ENCODE measurements at places on chromosomes 2 and 18.

DNA sequence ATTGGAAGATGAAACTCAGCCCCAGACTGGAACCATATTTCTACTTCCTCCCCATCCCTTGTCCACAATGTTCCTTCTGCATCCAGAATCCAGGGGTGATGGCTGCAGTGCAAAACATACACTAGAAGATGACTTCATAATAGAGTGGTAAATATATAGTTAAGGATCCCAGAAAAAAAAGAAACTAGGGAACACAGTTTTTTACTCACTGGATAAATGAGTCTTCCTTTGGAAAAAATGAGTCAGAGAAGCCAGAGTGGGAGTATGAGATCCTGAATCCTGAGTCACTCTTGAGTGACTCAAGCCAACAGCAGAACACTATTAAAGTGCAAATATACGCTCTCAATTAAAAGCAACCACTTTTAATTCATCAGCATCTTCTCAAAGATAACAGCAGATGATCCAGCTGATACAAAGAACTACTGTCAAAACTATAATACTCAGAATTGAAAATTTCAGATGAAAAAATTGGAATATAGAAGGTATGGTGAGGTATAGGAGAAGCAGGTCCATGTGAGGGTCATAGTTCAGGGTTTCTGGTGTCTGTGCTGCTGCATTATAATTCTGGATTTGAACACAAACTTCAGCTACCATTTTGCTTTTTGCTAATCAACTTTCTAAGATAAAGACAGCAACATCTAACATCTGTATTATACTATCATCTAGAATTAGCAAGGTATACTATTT is 987.2 kb upstream of the CDH2 start:
- peak; percentile 26 for DNase-seq

DNA sequence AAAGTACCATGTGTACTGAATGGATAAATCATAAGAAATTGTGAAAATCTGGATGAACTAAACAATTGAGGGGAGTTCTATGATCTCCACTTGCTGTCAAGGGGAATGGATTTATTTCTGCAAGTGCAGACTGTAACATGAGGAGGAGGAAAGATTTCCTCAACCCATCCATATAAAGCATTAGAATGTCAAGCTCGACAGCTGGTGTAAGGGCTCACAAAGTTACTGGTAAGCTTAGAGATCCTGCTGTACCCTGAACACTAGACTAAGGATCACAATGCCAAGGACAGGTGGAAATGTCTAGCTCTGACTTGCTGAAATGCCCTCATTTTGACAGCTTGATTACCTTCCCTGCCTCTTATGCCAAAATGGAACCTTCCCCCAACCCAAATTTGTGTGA is 125.3 kb downstream of the TCF4 start:
- no peak for DNase-seq

GRCh38 chr2:9973690-9974089 is 22.2 kb downstream of the GRHL1 start:
- no peak for DNase-seq

DNA sequence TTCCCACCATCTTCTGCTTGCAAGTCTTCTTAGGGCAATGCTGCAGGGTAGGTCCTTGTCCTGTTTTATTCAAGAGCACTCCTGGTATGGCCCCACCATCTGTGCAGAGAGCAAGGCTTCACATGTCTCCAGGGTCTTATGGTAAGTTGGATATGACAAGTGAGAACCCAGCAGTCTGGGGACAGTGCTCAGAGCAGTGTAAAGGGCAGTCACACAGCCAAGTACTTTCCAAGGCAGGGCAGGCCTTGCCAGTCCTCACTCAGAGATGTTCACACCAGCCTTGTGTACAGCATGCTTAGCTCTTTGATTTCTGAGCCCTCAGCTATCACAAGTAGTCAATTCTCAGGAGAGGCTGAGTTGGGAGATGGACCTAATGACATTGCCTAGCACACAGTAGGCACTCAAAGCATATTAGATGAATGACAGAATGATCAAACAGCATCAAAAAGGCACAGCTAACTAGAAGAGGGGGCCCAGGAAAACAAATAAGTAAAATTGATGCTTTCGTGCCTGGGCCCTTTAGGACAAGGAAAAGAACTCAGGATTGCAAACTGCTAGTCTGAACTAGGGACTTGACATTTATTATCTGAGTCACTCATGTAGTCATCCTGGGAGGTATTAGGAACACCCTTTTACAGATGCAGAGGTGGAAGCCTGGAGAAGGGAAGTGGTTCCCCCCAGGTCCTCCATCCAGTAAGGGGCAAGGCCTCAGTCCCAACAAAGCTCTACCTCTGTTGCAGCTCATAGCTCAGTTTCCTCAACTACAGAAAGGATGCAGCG is 86.7 kb upstream of the CTAGE1 start:
- no peak for DNase-seq

DNA sequence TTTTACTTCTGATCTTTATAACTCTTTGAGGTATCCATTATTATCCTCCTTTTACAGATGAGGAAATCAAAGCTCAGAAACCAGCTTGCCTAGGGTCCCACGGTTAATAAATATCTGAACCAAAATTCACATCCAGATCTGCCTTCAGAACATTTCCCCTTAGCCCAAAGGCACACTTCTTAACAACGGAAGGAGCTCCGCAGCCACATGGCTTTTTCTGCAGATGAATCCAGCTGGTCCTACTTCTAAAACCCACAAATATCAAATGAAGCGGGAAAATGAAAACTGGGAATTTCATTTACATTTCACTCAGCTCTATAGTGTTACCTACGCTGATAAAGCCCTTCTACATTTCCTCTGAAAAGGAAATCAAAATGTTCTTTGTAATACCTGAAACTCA is 357.0 kb upstream of the ID2 start:
- no peak for DNase-seq

GRCh38 chr2:19818543-19818942 is 83.2 kb downstream of the TTC32 start:
- DNase-seq, result no peak

DNA sequence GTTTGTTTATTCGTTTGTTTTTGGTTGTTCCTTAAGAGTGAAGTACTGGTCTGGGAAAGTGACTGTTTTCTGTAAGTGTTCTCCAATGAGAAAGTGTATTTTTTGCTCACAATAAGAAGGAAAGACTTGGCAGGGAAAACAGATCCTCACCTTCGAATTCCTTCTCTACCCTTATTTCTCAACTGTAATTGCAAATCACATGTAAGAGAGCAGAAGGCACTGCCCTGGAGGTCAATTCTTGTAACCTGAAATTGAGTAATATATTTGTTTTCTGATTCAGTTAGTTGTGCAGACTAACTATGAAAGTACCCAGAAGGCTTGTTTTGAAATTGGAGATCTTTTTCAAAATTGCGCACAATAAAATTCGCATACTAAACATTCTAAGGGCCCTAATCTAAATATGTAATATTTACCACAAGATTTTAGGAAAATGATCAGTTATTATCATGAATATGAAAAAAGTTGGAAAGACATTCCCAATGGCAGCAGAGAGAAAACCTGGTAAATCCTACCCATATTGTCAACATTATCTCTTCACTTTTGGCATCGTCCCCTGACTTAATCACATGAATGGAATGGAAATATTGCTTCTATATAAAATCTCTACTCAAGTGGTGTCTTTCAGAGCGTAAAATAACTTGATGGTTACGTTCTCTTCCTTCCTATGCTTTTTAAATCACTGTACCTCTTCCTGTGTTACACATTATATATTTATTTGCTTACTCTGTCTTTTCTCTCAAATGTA is 24.1 kb downstream of the TFPI start:
- DNase-seq, result no peak

DNA sequence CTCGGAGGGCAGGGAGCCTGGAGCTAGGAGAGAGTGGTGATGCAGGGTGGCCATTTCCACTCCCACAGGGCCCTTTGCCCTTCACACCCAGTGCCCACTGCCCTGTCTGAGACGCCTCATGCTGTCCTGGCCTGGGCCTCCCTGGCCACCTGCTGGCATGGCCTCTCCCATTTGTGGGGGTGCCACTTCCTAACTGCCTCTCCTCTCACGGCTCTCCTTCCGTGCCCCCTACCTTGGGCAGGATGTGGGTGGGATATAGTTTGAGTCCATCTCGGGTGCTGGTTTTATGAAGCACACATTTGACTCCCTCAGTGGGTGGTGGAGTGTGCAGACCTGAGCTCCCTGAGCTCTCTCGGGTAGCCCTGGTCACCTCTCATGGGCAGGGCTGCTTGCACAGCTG is 46.0 kb downstream of the DGKD start:
- DNase-seq, result no peak

- DNase-seq, result peak; percentile 77
These were observed 7.8 kb downstream of the CCDC85A start for GRCh38 chr2:56191617-56192016.

DNA sequence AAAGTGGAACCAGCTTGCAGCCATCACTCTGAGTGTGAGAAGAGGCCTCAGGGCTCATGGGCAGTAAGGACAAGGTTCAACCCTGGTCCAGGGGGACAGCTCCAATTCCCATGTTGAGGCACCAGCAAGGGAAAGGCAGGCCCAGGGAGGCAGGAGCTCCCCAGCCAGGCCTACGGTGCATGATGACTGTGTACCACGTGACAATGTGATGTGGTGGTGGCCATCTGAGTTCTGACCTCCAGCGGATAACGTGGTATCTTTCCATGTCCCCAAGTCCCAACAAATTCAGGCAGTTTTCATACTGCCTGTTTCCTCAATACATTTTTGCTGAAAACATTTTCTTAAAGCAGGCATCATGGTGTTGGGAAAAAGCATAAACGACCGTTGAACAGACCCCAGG is 36.1 kb upstream of the COL6A3 start:
- no peak for DNase-seq

DNA sequence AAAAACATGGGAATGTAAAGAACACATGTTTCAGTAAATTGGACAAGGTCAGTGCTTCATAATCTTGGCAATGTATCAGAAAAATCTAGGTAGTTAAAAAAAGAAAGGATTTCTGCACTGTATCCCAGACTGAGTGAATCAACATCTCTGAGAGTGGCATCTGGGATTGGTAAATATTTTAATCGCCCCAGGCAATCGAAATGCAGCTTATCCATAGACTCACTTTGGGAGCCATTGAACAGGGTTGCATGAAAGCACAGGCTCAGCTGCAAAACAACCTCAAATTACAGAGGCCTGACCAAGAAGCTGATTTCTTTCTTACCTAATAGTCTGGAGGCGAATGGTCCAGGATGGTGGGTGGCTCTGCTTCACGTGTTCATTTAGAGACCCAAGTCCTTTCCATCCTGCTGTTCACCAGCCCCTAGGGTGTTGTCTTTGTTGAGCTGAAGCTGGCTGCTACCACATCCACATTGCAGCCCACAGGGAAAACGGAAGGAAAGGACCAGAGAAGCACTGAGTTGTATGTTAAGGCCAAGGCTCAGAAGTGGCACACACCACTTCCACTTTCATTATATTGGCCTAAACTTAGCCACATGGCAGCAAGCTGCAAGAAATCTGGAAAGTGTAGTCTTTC is 59.0 kb downstream of the MOGAT1 start:
- DNase-seq, result peak; percentile 69

DNA sequence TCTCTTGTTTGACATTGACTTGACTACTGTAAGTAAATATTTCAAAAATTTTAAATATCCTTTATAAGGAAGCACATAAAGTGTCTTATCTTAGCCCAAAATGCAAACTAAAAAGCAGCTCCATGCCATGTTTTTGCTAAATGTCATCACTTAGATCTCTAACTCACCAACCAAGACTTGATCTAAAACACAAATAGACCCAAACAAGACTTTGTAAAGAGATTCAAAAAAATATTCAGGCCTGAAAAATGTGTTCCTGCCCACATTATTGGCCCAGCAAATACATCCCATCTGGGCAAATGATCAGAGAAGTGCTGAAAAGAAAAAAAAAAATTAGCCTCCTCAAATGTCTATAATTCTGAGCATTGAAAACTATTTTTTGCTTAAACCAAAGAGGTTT is 187.6 kb downstream of the MREG start:
- no peak for DNase-seq
